ENCODE measurements at places on chromosomes 16 and 17.

DNA sequence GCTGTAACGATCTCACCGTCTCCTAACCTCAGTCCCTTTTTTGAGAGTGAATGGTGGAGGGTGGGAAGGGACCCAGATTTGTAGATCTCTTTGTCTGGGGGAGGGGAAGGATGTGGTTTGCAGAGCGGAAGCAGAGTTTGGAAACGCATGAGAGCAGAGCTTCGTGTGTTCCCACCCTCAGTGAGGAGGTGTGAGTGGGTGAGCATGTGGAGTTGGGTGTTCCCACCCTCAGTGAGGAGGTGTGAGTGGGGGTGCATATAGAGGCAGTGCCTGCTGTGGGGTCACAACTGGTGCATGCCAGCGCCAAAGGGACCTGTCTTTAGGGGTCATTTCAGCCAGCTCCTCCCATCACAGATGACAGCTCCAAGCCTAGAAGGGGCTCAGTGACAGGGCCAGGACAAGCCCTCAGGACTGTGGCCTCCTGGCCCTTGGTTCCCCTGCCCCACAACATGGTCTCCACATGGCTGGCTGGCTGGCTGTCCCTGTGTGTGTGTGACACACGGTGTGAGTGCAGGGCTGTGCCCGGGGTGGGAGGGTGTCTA is 1.8 kb upstream of the CISD3 start:
- no peak for DNase-seq

GRCh38 chr17:71664861-71665260 is 456.0 kb upstream of the SOX9 start:
- DNase-seq: no peak

- no peak for DNase-seq
Measured at GRCh38 chr16:64950731-64951130, 171.1 kb downstream of the CDH11 start.

DNA sequence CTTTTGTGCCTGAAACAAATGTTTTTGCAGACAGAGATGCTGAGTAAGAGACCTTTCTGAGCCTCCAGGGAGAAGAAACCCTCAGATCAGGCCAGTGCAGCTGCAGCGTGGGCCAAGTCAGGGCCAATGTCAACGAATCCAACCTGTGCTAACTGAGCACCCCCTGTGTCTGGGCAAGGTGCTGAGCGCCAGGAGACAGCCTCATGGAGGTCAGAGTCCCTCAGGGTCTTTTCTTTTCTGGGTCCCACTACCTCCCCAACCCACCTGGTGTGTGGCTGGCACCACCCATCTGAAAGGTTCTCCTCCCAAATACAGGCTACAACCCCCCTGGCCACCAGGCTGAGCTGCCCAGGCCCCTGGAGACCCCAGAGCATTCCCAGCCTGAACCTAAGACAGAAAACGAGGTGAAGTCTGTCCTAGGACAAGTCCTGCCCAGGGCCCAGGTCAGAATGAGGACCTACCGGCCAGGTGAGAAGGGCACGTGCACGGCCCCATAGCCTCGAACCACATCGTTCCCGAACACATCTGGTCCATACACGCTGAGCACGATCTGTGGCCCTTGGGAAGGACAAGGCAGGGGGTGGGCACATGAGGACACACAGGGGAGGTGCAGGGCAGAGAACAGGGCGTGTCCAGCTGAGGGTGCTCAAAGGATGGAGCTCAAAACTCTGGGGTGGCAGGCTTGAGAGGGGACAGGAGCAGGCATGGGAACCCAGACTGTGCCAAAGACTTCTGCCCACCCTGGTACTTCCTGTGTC is 15.0 kb downstream of the B9D1 start:
- no peak for DNase-seq

DNA sequence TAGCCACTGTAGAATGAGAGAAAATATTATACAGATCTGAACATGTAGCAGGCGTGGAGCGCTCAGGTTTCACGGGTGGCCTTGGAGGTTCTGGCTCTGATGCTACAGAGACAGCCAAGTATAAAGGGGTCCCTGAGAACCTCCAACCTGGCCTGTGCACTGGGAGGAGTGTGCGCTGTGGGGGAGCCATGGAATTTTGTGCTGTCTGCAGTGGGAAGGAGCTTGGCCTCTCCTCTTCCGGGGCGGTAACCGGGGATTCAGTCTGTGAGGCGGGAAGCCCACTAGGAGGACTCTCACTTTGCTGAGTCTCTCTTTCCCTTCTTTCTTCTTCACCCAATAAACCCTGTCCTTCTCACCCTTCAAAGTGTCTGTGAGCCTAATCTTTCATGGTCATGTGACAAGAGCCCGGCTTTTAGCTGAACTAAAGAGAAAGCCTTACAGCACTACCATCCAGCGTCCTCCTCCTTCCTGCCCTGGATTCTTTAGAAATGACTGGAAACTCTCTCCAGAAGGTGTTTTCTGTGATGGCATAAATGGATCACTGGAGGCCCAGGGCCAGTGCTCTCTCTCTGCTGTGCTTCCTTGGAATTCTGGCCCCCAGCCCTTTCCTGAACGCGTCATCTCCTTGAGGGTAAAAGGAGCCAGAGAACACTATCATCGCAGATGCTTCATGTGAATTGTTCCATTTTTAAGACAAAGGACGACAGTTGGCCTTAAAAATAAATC is 232.1 kb upstream of the CACNG5 start:
- no peak for DNase-seq

GRCh38 chr17:68344701-68345136 is 53.4 kb downstream of the ARSG start:
- no peak for DNase-seq

- no peak for DNase-seq
Measured at GRCh38 chr16:46730801-46731690, 17.1 kb downstream of the MYLK3 start.

DNA sequence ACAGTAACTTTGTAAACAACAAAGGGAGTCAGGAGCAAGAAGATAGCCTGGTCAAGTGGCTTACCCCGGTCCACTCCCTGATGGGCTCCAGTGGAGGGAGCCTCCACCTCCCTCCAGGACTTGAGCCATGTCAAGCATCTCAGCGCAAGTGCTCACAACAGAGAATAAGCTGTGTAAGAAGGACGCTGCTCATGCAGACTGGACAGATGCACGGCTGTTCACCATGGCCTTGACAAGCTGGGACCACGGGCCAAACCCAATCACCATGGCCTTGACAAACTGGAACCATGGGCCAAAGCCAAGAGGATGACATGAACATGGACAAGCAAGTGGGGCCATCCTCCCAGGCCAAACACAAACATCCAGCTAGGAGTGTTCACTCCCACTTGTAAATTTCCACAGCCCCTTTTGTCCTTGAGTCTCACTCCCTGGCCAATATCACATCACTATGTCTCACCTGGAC is 3.4 kb upstream of the PITPNM3 start:
- no peak for DNase-seq

- no peak for DNase-seq
Measured at GRCh38 chr17:4934173-4934979, 2.3 kb downstream of the GP1BA start.

DNA sequence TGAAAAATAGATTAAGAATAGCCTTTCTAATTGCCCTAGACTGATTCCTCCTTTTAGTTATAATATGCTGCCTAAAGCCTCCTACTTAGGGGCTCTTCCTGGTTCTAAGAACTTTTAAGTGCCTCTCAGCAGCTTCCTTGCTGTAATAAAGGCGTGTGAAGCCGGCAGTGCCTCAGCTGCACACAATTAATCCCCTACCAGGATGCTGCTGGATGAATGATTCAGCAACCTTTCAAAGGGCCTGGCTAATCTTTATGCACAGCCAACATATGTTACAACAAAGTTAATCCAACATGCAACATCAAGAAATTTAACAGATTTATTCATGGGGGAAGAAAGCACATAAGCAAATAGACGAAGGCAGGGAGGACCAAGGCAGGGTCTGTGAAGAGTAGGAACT is 145.2 kb downstream of the PMP22 start:
- no peak for DNase-seq

DNA sequence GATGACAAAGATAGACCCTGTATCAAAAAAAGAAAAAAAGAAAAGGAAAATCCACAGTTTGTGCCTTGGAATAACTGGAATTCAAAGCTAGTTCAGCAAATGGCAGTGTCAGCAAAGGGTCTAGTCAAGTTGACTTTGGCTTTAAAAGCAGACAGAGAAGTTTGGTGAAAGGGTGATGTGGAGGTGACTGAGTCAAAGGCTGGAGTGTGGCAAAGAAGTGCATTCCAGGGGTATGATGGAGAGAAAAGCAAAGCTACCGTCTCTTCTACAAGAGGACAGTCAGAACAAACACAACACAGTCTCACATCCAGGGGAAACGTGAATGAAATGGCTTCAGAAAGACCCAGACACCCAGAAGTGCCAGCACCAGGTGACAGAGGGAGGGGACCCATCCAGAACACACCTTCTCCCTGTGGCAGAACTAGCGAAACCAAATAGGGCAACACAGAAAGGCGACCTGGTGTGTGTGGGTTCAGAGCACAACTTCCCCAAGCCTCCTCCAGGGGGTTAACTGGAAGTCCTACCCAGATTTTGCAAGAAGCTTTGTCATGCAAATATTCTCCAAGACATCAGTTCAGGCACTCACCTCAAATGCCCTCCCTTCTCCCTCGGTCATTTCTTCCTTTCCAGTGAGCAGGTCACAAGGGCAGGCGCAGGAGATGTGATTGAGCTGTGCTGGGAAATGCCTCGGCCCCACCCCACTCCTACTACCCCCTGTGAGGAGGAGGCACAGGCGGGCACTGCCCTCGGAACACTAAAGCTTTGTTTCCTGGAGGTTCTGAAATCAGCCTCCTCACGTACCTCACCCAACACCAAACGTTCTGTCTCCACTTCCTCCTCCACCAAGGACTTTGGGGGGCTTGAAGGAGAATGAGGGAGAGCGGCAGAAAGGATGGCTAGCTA is 481.9 kb downstream of the SOX9 start:
- no peak for DNase-seq

DNA sequence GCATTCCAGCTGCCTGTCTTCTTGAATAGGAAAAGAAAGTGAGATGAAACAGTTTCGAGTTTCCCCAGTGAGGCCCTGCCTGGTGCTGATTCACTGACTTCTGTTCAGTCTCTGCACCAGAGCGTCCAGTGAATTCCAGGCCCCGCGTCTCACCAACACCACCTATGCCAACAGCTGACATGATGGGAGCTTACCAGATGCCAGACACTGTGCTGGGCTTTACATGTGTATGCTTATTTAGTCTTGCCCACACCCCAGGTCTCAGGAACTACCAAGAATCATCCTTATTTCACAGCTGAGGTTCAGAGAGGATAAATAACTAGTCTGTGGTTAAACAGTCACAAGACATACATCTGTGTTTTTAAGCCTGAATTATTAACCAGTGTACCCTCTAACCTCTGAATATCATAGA is 29.1 kb upstream of the IRX6 start:
- DNase-seq: no peak

DNA sequence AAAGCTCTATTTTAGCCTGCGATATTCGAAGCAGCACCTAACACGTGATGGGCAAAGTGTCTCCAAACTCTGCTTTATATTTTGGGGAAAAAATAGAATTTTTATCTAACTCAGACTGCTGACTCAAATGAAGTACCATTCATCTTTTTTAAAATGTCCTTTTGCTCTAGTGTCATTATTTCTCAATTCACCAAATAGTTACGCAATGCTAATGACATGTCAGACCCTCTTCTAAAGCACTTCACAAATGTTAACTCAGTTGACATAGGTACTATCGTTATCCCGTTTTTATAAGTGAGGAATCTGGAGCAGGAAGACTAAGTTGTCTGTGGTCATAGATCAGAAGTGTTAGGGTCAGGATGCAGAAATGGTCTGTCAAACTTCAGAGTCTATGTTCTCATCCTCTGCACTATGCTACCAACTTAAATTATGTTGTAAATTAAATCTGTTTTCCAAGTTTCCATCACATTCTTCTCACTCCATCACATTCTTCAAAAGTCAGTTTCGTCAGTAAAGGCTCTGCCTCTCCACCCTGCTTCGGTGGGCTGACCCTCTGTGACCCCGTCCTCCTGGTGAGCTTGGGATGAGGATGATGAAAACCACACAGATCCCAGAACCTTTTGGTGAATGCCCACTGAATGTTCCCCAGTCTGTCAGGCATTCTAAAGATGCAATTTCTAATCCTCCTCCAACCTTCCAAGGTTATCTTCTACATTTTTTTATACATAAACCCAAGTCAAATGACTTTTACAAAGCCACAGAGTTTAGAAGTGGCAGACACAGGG is 102.8 kb downstream of the ADAMTS18 start:
- DNase-seq: no peak

- no peak for DNase-seq
Measured at GRCh38 chr16:11481987-11482386, 104.7 kb downstream of the LITAF start.

DNA sequence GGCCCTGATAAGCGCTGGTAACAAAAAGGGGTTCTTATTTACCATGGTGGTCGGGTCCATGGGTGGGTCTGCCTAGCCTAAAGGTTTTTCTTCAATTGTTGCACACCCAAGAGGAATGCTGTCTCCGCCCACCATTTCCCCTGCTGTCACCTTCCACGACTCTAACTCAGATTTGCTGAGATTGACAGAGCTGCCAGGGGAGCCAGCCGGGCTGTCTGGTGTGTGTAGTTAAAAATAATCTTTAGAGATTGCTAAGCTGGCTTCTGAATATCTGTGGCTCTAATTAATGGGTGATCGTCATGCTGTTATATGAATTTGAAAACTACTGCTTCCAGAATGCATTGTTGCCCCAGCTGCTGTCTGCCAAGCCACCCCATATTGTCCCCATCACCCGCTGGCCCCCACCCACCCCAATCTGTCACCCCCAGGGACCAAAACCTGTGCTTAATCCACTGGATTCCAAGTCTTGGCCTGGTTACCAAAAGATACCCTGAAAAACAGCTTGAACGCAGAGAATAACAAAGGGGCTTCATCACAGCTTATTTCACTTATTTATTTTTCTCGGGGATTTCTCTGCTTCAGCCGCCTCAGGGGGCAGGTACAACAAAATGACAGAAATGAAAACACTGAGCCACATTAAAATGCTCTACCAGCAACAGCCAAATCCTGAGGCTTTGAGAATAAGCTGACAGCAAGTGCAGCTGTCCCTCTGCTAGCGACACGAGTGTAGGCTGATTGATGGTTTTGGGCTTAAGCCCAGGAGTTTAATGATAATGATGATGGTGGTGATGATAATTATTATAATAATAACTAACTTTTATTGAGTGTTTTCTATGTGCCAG is 46.1 kb upstream of the NLK start:
- DNase-seq: no peak

- peak; percentile 51 for DNase-seq
Measured at GRCh38 chr17:11495613-11496012, 102.7 kb upstream of the DNAH9 start.

GRCh38 chr17:82463391-82463790 is 4.8 kb downstream of the NARF start:
- DNase-seq: no peak

DNA sequence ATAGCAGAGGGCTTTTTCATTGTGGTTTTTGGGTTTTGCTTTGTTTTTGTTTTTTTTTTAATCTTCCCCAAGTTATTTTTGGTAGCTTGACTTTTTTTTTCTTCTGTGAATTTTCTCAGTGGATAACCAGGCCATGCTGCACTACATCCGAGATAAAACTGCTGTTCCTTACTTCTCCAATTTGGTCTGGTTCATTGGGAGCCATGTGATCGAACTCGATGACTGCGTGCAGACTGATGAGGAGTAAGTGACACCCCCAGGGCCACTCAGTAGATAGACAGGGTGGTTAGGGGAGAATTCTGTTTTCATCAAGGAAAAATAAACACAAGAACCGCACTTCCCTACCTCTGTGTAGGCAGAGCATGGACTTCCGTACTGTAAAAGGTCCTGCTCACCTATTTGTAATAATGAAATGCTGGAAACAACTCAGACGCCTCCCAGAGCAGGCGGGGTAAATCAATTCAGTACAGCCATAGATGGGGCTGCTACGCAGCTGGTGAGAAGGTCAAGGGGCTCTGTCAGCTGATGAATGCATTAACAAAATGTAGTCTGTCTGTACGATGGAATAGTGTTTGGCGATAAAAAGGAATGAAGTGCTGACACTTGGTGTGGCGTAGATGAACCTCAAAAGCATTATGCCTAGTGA is 28.6 kb downstream of the CLEC16A start:
- no peak for DNase-seq

All from right renal pelvis (tissue), 4 donors.